ENCODE measurements at places on chromosomes 3 and 15.

DNA sequence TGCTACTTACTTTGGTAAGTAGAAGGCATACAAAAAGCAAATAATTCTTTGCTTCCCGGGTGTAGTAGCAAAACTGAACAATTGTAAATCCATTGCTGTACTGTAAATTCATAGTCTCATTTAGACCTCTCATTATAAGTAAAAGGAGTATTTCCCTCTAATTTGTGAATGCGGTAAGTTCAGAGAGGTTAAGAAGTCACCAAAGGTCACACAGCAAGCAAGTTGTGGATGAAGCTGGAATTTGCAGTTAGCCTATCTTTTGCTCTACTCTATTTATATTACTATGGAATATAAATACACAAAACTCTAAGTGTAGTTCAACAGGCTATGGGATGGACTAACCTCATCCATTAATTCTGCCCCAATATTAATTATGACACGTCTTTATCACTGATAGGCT lies 508.3 kb downstream of the MCTP2 start:
- DNase-seq: no peak

- DNase-seq: no peak
Observed at GRCh38 chr3:195112361-195112791, 158.6 kb downstream of the XXYLT1 start.

DNA sequence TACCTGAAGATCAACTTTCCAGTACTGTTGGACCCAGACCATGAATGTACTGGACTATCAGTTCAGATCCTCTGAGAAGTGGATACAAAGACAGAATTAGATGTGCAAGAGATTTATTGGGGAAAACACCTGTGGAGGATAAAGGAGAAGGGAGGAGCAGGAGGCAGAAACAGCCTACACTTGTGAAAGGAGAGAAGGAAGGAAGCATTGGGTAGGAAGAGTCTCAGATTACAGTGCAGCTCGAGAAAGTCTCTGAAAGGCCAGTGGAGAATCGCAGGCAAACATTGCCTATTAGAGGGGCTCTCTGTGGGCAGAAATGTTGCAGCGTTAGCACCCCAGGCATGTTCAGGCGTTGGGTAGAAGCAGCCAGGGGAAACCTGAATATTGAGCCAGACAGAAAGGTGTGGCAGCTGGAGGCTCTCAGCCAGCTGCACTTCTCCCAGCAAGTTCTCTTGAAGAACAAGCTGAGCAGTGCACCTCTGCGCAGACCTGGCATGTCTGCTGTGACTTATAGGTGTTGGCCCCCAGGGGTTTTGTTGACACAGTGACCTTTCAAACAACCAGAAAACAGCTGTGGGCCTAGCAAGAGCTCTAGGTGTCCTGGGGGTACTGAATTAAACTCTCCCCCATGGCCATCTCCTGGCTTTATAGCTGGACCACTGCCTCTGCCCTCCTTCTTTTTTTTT lies 7.0 kb downstream of the CHST14 start:
- DNase-seq: no peak

DNA sequence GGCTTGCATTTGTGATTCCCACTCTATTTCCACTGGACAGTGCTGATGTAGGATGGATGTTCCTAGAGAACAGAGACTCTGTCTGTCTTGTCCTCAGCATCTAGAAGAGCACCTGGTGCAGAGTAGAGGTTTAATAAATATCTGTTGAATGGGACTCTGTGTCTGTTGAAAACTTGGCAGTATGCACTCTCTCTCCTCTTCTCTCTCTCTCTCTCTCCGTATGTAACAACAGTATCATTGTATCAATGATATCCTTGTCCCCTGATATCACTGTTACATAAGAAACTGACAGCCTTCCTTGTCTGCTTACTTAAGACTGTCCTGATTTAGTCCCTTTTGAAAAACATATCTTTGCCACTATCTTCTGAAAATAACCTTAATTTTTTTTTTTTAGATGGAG lies 24.3 kb upstream of the MGLL start:
- no peak for DNase-seq

DNA sequence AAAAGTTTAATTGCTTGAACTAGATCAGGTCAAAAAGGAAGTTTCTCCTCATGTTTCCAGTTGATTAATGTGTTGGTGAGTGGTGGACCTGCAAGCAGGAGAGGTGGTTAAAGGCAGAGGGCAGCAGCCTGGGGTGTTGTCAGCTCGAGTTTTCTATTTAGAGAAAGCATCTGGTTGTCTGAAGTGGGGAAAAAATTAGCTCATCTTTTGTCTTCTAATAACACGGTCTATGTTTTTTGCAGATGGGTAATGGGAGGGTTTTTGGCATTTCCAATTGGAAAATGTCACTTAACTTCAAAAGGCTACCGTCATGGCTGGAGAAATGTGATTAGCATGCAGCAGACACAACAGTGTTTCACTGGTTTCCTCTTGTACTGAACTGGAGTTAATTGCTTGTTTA lies 122.6 kb downstream of the ITPR1 start:
- no peak for DNase-seq
